ENCODE measurements at places on chromosomes 11 and 22. TPM values are rescaled to one million over a fixed set of nuclear protein-coding genes. Genes with fewer than 3 reads are reported as not detected.

The SBF2 gene
- 4.2 TPM for total RNA-seq

The GGT5 gene
- total RNA-seq, result not detected

The MAPK8IP2 gene
- 0.20 TPM for total RNA-seq

The GRAMD1B gene
- 27.9 TPM for total RNA-seq

The FAM111A gene
- 73.5 TPM for total RNA-seq

GRCh38 chr11:116070520-116070919 is 566.3 kb upstream of the CADM1 start:
- no peak for DNase-seq

DNA sequence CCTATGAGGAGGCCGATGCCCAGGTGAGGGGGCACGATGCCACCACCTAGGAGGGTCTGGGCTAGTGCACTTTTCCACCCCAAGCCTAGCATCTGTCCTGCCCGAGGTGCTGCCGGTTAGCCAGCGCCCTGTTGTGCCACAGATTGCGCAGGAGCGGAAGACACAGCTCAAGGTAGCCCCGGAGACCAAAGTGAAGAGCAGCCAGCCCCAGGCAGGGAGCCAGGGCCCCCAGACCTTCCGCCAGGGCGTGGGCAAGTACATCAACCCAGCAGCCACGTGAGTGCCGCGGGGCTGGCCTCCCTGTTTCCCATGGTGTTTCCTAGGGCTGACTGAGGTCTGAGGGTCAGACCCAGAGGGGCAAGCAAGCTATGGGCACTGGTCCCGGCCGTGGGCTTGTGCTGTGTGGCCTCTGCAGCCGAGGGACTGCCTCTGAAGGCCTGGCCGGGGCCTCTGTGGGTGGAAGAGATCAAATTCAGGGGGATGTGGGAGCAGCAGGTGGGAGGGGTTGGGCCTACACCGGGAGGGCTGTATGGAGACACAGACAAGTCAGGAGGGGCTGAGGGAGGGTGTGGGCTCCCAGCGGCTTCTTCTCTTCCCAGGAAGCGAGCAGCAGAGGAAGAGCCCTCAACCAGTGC is 29.1 kb downstream of the PPIL2 start:
- no peak for DNase-seq

DNA sequence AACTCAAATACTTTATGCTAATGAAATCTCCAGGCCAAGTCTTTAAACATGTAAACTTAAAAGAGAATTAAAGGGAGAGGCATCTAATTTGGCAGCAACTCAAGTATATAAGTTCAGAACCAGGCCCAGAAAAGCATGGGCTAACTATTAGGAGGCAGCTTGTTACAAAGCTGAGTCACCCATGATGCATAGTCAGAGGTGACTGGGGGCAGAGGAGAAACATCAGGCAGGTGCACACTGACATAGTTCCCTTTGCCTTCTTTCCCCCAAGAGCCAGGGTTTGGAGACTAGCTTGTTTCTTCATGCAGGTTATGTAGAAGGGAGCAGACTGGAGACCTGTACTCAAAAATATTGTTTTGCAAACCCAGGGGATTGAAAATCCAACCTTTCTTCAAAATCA is 619.0 kb downstream of the SOX6 start:
- DNase-seq, result no peak

Measured in CD8-positive, alpha-beta memory T cell (primary cell).